ENCODE measurements at places on chromosomes 4 and X.

- DNase-seq = no peak
Observed at GRCh38 chrX:148371291-148371690, 129.1 kb upstream of the AFF2 start.

- no peak for DNase-seq
Observed at GRCh38 chrX:121975671-121976070, 928.3 kb downstream of the GLUD2 start.

- no peak for DNase-seq
Observed at GRCh38 chrX:14697451-14697850, 168.1 kb downstream of the GLRA2 start.

DNA sequence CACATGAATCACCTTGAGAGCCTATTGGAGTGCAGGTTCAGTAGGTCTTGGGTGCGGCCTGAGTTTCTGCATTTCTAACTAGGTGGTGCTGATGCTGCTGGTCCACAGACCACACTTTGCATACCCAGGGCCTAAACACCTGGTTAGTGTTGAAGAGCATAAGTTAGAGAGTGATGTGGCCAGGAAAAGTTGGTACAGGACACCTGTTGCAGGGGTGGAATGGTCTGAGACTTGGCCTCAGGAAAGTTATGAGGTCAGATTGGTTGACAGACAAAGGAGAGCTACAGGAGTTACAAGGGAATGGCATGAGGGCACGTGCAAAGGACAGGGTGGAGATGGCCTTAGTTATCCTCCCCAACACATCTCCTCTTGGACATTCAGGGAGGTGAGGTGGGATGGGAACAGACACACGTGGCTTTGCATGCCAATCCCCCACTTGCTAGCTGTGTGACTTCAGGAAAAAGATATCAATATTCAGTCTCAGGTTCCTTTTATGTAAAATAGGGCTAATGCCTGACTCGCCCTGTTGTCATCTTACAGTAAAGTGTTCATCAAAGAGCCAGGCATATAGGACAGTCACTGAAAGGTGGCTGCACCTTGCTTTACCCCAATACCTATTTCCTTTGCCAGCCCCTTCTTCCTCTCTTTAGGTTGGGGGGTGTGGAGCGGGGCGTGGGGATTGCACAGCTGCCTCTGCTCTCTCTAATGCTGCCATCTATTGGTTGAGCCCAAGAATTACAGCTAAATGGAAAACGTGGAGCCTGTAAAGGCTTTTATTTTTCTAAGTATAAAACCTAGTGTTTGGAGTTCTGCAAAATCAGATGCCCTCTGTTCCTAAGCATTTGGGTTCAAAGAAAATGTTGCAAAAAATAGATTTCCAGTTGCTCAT, 47.5 kb downstream of the ATG4A start:
- DNase-seq = no peak

All from cortex of kidney (tissue), 1 donor.